SK-N-SH (cell line): ENCODE measurements at places on chromosomes 16 and 17. TPM values are rescaled to one million over a fixed set of nuclear protein-coding genes. Genes with fewer than 3 reads are reported as not detected.

DNA sequence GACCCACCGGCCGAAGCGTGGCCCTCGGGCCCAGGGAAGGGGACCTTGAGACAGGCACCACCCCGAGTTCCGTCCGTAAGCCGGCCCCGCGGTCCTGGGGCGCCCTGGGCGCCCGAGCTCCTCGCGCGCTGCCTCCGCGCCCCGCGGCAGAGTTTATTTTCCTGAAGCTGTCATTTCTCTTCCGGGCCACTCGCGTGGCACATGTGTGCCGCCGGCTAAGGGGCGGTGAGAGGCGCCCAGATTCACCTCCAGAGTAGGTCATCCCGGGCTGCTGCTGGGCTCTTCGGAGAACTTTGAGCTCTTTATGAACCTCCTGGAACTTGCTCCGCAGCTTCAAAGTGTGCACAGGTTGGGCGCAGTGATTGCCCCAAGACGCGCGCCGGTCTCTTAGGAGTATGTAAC, 489 bp downstream of the ZC3H18 start:
- no peak for DNase-seq

GRCh38 chr16:73610160-73610559, 562.2 kb upstream of the ZFHX3 start:
- no peak for DNase-seq

Gene KRTAP17-1
- not detected in 2 replicates for polyA plus RNA-seq

Gene PRSS27
- 7.6 and 7.7 TPM in 2 replicates for polyA plus RNA-seq

Gene MYH13
- polyA plus RNA-seq, result not detected in 2 replicates

Gene ANKFN1
- 0.07 and 0.13 TPM in 2 replicates for polyA plus RNA-seq
